ENCODE measurements at places on chromosomes 11 and 22. TPM values are rescaled to one million over a fixed set of nuclear protein-coding genes. Genes with fewer than 3 reads are reported as not detected.

TMEM132A gene
- total RNA-seq: 51.7 TPM

ZNF215 gene
- 13.2 TPM for total RNA-seq

MUC5AC gene
- total RNA-seq: not detected

SAA4 gene
- not detected for total RNA-seq

ANKK1 gene
- not detected for total RNA-seq
